ENCODE measurements at places on chromosomes 13 and 19.

DNA sequence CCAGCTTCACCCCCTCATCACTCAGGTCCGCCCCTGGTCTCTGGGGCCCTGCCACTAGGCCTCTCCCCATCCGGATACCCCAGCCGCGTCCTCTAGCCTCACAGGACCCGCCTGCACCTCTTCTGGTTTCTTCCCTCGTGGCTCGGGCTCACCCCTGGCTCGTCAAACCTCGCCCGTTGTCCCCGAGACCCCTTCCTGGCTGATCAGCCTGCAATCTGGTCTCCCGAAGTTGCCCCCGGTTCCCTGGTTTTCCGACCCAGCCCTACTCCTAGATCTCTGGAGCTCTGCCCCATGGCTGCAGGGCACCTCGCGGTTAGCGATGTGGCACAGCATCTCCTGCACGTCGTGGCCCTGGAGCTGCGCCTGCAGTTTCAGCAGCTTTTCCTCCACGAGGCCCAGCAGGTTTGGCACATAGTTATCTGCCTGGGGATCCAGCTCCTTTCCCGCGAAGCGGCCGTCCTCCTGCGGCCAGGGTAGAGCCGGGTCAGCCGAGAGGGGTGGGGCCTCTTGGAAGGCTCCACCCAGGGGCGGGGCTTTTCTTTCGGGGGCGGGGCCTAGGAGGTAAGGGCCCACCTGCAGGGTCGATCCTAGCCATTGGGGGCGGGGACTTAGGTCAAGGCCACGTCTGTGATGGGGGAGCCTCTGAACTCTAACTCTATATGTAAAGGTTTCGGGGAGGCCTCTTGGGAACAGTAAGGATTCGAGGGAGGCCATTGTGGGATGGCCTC lies 2.4 kb upstream of the RGL3 start:
- DNase-seq, result peak; percentile 50

GRCh38 chr19:18289471-18290301 lies 8.3 kb upstream of the JUND start:
- DNase-seq, result no peak

GRCh38 chr19:12202250-12202649 lies 39.4 kb downstream of the ZNF136 start:
- DNase-seq, result peak; percentile 63

- DNase-seq, result no peak
These were observed 131.9 kb upstream of the IRS2 start for GRCh38 chr13:109918179-109918711.

- DNase-seq, result no peak
These were observed 9.9 kb upstream of the ZNF536 start for GRCh38 chr19:30362156-30362754.

- no peak for DNase-seq
These were observed 15.2 kb downstream of the ACP7 start for GRCh38 chr19:39099341-39099740.

GRCh38 chr13:112767506-112768471 lies 78.0 kb downstream of the ATP11A start:
- DNase-seq, result no peak

DNA sequence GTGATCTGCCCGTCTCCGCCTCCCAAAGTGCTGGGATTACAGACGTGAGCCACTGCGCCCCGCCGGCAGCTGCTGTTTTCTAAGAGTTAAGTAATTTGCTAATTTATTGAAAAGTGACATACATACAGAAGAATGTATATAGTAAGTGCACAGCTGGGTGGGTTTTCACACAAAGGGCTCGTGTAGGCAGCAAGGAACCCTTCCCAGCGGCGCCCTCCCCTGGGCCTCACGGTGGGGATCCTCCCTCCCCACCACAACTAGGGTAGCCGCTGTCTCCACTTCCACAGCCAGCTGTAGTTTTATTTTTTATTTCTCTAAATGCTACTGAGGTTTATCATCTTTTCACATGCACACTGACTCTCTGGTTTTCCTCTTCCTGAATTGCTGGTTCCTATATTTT lies 64.9 kb downstream of the CRYL1 start:
- DNase-seq, result no peak

DNA sequence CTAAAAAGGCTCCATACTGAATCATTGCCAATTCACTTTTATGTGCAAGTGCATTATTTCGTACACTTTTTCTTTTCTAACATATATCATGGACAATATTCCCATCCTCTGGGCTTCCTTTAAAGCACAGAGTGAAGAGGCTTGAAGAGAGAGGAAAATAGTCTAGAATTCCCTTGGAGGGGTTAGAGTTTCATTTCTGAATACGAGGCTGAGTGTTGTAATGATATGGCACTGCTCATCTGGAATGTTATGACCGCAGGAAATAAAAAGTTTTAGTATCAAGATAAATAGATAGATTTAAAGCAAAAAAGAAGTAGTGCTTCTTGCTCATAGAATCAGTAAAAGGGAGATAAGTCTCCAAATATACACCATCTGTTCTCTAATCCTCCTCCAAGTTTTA lies 412.3 kb upstream of the SLITRK1 start:
- no peak for DNase-seq

DNA sequence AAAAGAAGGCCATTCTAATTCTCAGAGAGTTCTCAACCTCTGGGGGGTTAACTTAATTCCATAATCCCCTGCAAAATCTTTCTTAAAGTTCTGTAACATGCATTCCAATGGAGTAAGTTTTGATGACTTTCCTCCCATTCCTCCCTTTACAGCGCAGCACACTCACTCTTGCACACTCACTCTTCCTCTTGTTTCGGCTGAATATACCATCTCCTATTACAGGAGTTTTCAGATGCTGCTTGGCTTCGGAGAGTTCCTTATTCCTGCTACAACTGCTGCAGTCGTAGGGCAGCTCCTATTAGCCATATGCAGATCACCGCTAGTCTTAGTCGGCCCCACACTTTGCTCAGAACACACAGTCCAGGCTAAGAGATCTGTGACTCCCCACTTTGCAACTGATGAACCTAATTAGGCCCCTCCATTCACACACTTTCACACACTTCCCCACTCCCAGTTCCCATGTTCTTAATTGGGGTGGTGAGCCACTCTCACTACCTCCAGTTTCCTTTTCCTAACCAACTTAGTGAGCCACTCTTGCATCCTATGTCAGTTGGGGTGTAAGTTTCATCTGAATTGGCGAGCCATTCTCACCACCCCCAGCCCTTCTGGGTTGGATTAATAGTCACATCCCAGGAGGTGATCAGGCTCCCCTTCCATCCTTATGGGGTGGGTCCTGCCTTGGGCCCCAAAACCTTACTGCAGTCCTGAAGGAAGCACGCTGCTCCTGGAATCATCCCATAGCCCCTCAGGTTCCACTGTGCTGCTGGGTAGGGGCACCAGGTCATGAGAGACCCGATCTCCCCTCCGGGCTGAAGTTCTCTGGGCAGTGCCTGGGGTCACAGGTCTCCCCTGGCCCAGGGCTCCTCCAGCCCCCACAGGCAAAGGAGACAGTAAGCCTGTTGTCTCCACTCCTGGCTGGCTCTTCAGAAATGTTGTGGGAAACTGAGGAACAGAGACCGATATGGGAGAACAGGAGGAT lies 53.9 kb downstream of the OR10H4 start:
- DNase-seq, result no peak

DNA sequence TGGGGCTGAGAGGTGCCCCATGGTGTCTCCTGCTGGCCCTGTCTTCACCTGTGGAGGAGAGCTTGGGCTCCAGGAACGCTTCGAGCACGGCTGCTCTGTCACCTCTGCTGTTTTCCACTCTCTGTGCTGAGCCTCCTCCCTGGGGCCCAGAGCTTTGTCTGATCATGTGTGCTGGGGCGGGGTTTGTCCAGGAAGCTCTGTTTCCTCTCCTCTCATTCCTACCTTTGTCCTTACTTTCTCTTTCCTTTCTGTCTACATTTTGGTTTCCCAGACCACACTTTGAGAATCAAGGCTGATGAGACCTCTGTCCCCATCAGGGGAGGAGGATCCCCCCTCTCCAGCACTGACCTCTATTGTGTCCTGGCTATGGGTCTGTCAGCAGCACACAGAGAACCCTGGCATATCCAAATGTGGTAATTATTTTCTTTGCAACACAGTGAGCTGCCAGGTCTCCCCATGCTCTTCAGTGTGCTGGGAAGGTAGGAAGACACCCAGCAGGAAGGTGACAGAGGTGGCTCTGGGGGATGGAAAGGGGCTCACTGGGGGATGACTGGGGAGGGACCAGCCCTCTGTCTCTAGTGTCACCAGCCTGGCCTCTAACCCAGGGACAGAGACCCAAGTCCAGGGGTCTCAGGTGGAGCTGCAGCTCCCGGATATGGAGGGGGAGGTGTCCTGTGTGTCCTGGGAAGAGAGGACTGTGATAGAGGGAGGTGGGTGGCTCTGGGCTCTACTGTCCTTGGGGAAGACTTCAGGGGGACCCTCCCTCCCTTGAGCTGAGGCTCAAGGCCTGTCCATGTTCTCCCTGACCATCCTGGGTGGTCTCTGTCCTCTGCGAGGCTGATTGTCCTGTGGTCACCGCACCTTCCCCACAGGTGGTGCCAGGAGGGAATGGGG lies at the start of gene CEACAM1:
Gene CEACAM1, minus strand, starts transcription at position 128 of the 894 bp plus-strand sequence. Its CDS starts 107 bp downstream, at position 21.
- DNase-seq, result peak; percentile 27

DNA sequence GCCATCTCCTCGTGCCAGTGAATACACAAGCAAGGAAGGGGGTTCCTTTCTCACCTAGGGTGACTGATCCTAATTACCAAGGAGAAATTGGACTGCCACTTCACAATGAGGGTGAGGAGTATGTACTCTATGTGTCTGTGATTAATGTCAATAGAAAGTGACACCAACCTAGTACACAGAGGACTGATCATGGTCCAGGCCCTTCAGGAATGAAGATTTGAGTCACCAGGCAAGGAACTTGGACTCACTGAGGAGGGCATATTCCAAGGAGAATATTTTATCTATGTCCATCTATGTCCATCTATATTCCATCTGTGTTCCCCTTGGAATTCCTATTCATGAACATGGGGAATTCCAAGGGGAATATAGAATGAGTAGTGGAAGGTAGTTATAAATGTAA lies 9.2 kb upstream of the ALOX5AP start:
- no peak for DNase-seq

GRCh38 chr19:49472936-49473335 lies 1.1 kb upstream of the FLT3LG start:
- no peak for DNase-seq

DNA sequence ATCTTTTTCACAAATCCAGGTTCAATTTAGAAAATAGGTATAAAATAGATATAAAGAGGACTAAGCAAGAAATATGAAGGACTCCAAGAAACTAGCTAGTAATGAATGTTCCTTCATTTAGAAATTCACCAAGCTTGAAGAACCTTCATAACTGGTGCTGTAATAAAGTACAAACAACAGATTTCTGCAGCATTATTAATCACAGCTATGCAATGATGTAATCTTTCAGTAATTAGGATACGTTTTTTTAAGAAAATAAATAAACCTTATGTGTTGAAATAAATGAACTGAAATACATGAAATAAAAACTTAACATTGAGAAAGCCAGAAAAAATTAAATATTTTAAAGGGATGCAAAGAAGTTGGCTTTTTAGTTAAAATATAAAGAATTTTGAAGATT lies 236.1 kb downstream of the RGCC start:
- DNase-seq, result no peak

GRCh38 chr19:4172861-4173473 lies 9.4 kb downstream of the SIRT6 start:
- peak; percentile 62 for DNase-seq

- peak; percentile 48 for DNase-seq
These were observed 40.2 kb downstream of the SMIM24 start for GRCh38 chr19:3440082-3440481.

- no peak for DNase-seq
These were observed 69.1 kb downstream of the RBM26 start for GRCh38 chr13:79336966-79337365.

- no peak for DNase-seq
These were observed 1.4 kb upstream of the GIPC1 start for GRCh38 chr19:14497228-14497921.

DNA sequence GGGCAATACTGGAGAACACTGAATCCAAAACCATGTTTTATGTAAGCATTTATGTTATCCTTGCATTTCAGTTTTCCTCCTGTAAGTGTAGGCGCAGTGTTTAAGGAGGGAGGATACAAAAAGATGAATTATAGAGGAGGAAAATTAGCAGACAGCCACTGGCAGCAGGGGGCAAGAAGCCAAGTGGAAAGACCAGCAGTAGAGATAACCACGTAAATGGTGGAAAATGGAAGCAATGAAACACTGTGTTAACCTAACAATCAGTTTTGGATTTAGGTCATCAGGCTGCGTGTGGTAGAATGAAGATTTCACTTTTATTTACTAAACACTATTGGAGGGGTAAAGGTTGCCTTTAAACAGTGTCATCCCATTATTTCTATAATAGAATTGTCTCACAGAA lies 447.3 kb downstream of the GPC6 start:
- no peak for DNase-seq

- DNase-seq, result no peak
These were observed 47.9 kb upstream of the EPHX3 start for GRCh38 chr19:15280048-15280725.

- no peak for DNase-seq
These were observed 90.2 kb upstream of the CSNK1A1L start for GRCh38 chr13:37195621-37196020.

- DNase-seq, result peak; percentile 70
These were observed 5.1 kb downstream of the JUNB start for GRCh38 chr19:12796146-12797071.

DNA sequence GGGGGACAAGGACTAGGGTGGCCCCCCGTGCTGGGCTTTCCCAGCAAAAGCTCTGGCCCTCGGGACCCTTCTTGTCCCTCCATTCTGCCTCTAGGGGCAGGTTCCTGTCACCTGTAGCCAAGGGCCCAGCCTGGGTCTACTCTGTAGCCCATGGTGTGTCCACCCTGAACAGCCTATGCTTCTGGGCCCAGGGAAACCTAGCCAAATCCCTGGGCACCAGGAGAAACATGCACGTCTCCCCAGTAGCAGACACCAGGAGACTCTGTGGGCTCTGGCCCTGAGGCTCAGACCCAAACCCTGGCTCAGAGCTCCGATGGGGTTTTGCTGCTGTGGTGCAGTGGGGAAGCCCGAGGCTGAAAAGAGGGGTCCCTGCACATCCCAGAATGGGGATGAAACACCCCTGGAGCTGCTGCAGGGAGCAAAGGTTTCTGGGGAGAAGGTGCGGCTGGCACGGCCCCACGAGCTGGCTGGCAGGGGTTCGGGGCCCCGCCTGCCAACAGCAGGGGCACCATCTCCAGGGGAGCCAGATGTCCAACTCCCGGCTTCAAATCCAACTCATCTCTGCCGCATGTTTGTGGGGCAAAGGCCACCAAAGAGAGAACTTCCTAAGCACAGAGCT lies 18.2 kb downstream of the CEBPG start:
- no peak for DNase-seq

DNA sequence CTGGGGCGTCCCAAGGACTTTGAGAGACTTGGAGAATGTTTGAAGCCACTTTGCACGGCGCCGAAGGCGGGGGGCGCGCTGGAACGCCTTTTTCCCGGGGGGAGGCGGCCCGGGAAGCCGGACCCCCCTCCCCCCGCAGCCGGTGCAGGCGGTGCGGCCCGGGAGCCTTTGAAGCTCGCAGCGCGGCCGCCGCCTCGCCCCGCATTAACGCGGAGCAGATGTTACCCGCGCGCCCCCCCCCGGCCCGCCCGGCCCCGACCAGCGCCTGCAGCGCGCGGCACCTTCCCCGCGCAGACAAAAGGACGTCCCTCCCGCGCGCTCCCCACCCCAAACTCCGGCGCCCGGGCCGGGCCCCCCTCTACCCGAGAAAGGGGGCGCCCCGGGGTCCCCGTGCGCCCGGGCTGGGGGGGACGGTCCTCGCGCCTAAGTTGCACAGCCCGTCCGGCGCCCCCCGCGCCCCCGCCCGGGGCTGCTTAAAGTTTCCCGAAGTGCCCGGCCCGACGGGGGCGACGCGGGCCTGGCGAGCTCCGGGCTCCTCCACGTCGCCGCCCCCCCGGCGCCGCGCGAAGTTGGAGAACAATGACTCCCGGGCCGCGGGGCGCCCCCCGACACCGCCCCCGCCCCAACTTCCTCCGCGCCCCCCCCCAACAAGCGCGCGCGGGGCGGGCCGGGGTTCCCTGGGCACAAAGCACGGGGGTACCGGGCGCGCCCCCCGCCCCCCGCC lies 685 bp downstream of the TCF3 start:
- DNase-seq, result peak; percentile 52

Data from stimulated activated naive CD8-positive, alpha-beta T cell treated with anti-CD3 and anti-CD28 coated beads, Interleukin-15, amount 100 ng/mL, for 72 hours (primary cell).